ENCODE measurements at places on chromosomes 11 and 22.

GRCh38 chr22:22073769-22074561 is 91.4 kb upstream of the TOP3B start:
- DNase-seq = no peak

GRCh38 chr11:67646535-67647336 is 3.8 kb downstream of the ACY3 start:
- no peak for DNase-seq

GRCh38 chr22:23763579-23763945 is 772 bp downstream of the C22orf15 start:
- no peak for DNase-seq

GRCh38 chr11:88813233-88813915 is 252.4 kb downstream of the GRM5 start:
- no peak for DNase-seq

GRCh38 chr11:15742626-15743519 is 613.5 kb downstream of the SOX6 start:
- DNase-seq = no peak

DNA sequence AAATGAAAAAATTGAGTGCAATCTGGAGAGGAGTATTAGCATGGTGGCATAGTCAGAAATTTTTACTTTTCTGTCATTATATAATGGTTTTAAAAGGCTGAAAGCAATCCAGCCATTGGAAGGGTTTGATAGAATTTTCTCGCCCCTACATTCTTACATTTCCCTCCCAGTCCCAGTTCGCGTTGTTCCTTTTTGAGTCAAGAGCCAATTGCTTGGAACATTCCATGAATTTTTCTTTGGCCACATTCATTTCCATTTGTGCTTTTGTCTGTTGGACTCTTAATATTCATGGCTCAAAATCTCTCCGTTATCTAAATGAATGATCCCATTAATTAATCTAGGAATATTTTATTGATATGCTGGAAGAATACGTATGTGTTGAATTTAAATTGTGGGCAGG is 66.0 kb downstream of the GRK3 start:
- no peak for DNase-seq

DNA sequence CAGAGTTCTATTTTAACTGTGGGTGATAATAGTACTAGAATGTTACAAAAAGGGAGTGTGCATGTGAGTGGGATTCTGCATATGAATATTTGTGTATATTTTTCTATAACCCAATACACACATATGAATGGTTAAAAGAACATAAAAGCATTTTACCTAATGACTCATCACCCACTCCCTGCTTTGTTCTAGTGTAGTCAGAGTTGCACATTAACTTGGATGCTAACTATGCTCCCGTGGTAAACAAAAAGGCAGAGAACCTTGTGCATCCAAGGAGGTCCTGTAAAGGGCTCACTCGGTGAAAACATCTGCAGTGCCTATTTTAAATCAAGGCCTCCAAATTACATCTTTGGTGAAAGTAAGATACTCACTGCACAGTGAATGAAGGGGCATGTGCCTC is 1289.4 kb downstream of the LRRC4C start:
- no peak for DNase-seq

Data from cerebellar cortex (tissue), 1 donor.